ENCODE measurements at places on chromosomes 12 and 14.

DNA sequence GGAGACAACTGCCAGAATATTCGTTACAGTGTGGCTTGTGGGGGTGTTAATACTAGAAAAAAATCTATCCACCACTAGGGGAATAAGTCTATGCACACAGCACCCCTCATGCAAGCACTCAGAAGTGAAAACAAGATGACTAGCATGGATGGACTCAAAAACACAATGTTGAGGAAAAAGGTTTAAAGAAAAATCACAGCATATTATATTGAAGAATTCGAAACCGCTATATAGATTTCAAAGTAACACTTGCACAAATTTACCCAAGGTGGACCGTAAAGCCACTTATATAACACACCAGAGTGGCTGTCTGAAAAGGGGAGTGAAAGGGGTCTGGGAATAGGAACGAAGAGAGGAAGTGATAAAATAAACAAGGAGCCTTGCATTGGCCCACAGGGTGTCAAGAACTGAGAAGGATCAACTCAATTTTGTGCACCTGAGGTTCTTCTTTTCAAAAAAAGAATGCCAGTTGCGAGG is 544 bp downstream of the ABCD4 start:
- no peak for DNase-seq

GRCh38 chr14:88225721-88226120 is 97.3 kb downstream of the KCNK10 start:
- no peak for DNase-seq

DNA sequence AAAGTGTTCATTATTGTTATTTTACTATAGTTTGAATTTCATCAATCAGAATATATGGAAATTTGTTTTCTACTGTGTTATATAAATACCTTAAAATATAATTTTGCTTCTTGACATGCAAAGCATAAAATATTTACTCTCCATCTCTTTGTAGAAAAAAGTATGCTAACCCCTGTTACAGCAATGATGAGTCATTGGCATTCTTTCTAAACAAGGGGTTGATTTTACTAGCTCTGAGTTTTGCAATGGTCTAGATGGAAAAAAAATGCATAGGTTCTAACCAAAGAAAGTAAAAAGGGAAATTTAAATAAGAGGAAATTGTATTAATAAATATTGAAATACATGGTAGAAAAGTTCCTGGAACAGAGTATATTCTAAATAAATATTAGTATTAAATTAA is 990.2 kb upstream of the ATXN7L3B start:
- DNase-seq = no peak

DNA sequence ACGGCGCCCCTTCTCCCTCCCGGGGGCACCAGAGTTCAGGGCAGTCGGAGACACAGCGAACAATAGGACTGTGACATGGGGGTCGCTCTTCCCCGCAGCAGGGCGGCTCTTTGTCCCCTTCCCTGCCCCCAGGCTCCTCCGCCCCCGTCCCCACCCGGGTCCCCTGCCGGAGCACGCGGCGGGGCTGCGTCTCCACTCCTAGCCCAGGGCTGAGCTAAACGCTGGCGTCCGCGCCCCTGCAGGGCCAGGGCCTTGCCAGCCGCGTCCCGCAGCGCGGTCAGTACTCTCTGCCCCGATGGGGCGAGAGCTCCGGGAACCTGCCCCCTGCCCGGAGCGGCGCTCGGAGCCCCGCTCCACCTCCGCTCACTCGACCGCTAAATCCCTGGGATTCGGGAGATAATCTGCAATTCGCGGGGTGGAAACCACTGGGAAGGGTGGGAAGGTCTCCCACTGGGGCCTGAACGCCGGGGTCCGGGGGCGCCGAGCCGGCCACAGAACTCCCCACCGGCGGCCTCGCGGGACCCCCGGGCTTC is 825 bp upstream of the CCDC85C start:
- no peak for DNase-seq

- DNase-seq = no peak
These were observed 156.5 kb upstream of the PLEKHG7 start for GRCh38 chr12:92546259-92546634.

- no peak for DNase-seq
These were observed 29.1 kb upstream of the PZP start for GRCh38 chr12:9237286-9237685.

- DNase-seq = no peak
These were observed 213.3 kb upstream of the SLC16A7 start for GRCh38 chr12:59382282-59383078.

DNA sequence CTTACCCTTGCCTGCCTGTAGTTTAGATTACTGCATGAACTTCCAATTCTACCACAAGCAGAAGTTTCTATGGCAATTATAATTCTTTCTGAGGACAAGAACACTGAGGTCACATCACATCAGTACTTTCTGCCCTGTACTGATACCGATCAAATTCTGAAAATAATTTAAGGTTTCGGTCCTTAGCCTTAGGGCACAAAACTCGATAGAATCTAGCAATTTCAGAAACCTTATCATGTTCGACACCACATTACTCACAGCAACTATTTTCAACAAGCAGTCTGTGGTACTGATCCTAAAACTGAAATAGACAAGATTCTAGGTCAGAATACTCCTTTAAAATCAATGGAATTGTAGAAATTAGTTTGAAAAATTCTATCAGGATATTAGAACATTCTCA is 187.0 kb upstream of the LRFN5 start:
- DNase-seq = no peak

DNA sequence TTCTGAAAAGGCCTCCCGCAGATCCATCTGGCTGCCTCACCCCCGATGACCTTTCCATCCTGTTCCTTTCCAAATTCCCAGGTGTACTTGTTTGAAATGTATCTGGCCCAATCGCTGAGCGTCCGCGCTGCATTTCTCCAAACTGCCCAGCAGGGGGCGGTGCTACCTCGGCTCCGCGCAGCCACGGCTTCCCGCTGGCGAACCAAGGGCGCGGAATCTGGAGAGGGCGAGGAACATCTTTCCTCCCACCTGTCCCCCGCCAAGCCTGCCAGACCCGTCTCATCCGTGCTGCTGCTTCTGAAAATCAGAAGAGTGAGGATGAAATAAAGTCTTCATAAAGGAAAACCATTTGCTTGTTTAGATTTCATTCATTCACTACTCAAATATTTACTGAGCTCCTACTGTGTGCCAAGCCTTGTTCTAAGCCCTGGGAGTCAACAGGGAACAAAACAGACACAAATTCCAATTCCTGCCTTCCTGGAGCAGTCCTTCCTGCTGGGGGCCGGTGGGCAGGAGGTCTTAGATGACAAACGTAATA is 16.8 kb upstream of the MYL2 start:
- DNase-seq = no peak

GRCh38 chr12:94806617-94807016 is 156.3 kb upstream of the TMCC3 start:
- no peak for DNase-seq

- DNase-seq = no peak
These were observed 7.0 kb upstream of the PUS1 start for GRCh38 chr12:131921866-131922769.

DNA sequence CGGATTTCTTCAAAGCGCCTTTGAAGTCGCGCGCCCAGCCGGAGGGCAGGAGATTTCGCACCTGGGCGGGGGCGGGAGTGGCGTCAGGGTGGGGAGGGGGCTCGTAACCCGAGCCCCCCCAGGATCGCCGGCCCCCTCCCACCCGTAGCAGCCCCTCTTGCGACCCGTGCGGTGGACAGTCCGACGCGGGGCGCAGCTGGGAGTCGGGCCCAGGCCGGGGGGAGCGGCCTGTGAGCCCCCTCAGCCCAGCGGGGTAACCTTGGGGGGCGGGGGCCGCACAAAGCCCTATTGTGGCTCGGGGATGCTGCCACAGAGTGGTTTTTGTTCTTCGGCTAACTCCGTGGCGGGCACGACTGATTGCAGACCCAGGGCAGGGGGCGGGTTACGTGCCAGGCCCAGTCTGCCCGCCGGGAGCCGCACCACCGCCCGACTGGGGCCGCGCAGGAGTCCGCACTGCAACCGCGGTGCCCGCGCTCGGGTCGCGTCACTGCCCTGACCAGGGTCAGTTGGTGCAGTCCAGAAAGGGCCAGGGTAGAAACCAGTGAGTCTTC is 4.2 kb upstream of the AAAS start:
- no peak for DNase-seq

DNA sequence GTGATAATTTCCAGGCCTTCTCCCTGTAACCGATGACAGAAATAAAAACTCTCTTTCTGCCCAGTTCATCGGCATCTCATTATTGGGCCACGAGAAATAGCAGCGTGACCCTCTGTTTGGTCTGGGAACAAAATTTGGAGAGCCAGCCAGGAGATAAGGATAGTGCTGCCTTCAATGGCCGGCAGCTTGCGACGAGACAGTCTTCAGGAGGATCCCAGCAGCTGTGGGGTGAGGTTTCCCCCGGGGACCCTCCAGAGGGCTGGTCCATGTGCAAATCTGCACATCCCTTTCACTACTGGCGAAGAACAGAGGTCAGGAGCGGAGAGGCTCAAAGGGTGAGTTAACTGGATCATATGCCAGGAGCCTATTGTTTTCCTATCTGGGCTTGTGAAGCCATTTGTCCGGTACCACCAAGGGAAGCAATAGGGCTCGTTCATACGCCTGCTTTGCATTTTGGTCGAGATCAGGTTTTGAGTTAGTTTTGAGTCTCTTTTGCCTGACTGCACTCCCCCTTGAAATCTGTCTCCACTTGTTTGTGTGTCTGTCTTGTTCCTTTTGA is 4.8 kb downstream of the SLC39A2 start:
- no peak for DNase-seq

GRCh38 chr14:64928239-64929013 is 14.1 kb downstream of the GPX2 start:
- no peak for DNase-seq

GRCh38 chr12:51368640-51369517 is 22.3 kb downstream of the GALNT6 start:
- DNase-seq = no peak

GRCh38 chr12:108332791-108333382 is 6.2 kb downstream of the CMKLR1 start:
- DNase-seq = no peak

- no peak for DNase-seq
These were observed 13.8 kb downstream of the BICD1 start for GRCh38 chr12:32120419-32120818.

GRCh38 chr12:56236091-56236490 is 6.2 kb downstream of the SLC39A5 start:
- DNase-seq = no peak
